AML-193 (cell line): ENCODE measurements at places on chromosomes 4 and X.

DNA sequence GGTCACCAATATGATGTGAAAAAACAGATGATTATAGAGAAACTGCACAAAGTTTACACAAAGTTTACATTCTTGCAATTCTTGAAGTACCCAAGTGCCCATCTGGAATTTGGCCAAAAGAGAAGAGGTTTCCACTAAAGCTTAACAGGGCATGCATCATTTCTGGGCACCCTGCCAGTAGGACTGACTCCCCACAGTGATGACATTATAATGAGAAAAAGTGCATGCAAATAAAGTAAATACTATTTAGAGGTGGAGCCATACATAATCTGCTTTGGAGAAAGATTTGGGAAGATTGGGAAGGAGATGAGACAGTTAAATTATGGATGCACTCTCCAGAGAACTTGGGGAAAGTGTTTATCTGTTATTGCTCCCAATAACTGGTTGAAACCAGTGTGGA is 93.7 kb upstream of the TRPC3 start:
- DNase-seq, result peak; percentile 24

DNA sequence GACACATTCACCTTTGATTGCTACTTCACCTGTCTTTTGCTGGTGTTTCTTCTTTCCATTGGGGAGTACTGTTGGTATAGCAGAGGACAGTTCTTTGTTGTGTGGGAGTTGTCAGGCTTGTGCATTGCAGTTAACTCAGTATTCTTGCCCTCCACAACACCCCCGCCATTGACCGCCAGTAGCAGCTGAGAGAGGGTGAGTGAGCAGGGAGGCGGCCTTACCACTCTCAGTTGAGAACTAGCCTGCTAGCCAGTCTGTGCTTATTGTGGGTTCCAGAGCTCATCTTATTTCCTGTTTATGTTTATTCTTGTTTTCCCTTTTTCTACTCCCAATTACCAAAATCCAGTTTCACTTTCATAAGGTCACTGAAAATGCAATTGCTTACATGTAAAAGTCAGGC is 52.2 kb downstream of the STIM2 start:
- no peak for DNase-seq

GRCh38 chr4:80036949-80037685 is 35.9 kb downstream of the ANTXR2 start:
- DNase-seq, result peak; percentile 42

DNA sequence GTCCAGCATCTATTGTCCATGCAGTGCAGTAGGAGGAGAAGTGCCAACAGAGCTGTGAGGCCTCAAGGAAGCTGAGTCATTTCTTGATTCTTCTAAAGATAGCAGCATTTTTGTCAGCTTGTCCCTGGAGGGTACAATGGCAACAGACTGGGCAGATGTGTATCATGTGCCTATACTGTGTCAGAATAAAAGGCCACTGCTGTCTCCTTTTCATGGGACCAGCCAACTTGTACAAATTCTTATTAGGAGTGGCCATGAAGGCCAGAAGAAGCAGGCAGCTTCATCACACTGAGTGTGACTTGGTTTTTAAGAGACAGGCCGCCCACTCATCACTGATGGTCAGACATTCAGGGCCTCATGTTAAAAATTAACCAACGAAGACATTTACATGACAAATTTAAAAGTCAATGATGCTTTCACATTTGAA is 185.0 kb upstream of the FAM241A start:
- no peak for DNase-seq

DNA sequence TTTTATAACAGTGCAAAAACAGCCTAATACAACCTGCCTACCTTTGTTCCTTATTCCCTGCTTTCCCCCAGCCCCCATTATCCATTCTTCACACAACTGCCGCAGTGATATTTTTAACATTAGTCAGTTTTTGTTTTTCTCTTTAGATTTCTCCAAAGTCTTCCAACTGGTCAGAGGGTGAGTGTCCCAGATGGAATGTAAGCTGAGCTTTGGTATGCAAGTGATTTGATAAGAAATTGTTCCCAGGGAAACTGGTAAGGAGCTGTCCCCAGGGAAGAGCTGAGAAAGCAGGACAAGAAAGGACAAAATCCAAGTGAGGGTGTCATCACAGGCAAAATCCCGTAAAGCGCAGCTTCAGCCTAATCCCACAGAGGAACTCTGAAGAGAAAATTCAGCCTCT is 475.5 kb upstream of the ADGRL3 start:
- no peak for DNase-seq
